Skin of body (tissue), 3 donors: ENCODE measurements at places on chromosomes 5 and 9.

DNA sequence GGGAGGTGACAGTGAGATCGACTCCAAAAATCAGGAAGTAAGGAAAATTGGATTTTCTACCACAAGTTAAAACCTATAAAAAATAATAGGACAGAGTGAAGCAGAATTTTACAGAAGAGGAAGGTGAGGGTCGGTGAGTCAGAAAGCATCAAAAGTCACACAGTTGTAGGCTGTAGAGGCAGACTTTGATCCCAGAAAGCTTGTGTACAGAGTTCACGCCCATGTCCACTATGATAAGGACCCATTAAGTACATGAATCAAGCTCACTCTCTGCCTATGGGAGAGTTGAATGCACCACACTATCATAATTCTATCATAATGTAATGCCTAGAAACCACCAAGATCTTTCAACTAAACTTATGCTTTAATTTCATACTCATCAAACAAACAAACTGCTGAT lies 291.2 kb downstream of the PRELID2 start:
- no peak for DNase-seq

DNA sequence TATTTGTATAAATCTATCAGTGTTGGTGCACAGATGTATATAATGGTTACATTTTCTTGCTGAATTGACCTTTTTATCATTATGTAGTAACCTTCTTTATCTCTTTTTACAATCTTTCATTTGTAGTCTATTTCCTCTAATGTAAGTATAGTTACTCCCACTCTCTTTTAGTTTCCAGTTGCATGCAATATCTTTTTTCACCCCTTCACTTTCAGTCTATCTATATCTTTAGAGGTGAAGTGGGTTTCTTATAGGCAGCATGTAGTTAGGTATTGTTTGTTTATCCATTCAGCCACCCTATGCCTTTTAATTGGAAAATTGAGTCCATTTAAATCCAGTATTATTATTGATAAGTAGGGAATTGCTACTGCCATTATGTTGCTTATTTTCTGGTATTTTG lies 6.1 kb upstream of the EMB start:
- no peak for DNase-seq

GRCh38 chr5:125302577-125302976 lies 556.1 kb upstream of the ZNF608 start:
- DNase-seq, result no peak

DNA sequence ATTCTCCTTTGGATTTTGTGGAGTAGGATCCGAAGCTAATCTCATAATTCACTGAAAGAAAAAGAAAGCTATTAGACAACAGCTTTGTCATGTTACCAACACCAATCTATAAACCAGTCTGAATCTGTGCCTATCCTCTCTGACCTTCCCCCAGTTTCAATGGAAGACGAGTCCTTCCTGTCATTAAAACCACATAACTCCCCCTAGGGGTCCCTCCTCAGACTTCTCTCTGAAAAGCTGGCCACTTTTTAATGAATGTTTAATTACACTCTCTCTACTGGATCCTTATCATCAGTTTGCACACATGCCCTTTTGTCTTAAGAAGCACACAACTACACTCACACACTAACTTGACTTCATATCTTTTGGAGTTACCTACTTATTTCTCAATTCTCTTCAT lies 98.0 kb upstream of the TSLP start:
- DNase-seq, result no peak

DNA sequence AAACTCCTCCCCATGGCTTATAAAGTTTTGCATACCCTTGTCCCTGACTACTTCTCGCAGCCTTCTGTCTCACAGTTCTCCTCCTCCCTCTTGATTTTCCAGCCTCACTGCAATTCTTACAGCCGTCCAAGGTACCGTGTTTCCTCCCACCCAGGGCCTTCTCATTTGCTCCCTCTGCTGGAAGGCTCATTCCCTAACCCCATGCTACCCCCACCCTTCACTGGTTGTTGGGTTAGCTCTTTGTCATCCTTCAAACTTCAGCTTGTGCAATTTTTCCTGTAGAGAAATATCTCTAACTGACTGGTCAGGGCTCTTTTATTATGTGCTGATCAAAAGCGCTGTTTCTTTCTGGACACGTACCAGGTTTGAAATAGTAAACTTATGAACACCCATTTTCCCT lies 329.2 kb downstream of the EBF1 start:
- no peak for DNase-seq

GRCh38 chr5:159440235-159440634 lies 109.9 kb upstream of the IL12B start:
- DNase-seq, result no peak

GRCh38 chr5:176810081-176810597 lies at the start of gene UNC5A:
TSS of gene UNC5A (plus strand) at chr5:176810559. CDS start at chr5:176810751, 192 bp downstream.
- no peak for DNase-seq

- DNase-seq, result no peak
These were observed 17.3 kb downstream of the LNPEP start for GRCh38 chr5:96952974-96953730.

GRCh38 chr5:60843936-60844905 lies at the start of gene ELOVL7:
TSS of gene ELOVL7 (minus strand) at chr5:60844269. CDS start at chr5:60787397, 56,872 bp downstream.
- DNase-seq, result no peak

- DNase-seq, result no peak
These were observed 303.5 kb downstream of the PLK2 start for GRCh38 chr5:58156361-58156760.

DNA sequence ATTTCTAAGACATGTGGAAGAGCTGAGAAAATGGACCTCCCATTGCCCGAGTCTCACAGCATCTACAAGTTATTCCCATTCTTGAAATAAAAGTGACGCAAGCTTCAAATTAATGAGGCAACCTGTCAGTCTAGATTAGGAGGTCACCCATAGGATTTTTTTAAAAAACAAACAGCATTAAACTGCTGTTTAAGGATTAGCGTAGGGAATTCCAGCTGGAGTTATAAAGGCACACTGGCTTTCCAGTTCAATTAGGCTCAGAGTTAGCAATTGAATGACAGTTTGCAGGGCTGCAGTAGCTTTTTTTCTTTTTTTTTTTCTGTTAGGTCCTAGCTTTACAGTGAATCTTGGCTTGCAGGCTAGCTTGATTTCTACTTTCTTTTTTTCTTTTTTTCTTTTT lies 16.2 kb downstream of the PRKACG start:
- no peak for DNase-seq

- DNase-seq, result no peak
These were observed 89.0 kb upstream of the NR4A3 start for GRCh38 chr9:99732715-99733114.

GRCh38 chr5:169657127-169657526 lies 20.1 kb downstream of the DOCK2 start:
- DNase-seq, result no peak

GRCh38 chr9:137007816-137008270 lies 11.5 kb upstream of the CLIC3 start:
- no peak for DNase-seq

GRCh38 chr9:90815183-90815943 lies 13.7 kb downstream of the SYK start:
- DNase-seq, result no peak

GRCh38 chr5:170749911-170750431 lies 33.6 kb upstream of the GABRP start:
- DNase-seq, result no peak

DNA sequence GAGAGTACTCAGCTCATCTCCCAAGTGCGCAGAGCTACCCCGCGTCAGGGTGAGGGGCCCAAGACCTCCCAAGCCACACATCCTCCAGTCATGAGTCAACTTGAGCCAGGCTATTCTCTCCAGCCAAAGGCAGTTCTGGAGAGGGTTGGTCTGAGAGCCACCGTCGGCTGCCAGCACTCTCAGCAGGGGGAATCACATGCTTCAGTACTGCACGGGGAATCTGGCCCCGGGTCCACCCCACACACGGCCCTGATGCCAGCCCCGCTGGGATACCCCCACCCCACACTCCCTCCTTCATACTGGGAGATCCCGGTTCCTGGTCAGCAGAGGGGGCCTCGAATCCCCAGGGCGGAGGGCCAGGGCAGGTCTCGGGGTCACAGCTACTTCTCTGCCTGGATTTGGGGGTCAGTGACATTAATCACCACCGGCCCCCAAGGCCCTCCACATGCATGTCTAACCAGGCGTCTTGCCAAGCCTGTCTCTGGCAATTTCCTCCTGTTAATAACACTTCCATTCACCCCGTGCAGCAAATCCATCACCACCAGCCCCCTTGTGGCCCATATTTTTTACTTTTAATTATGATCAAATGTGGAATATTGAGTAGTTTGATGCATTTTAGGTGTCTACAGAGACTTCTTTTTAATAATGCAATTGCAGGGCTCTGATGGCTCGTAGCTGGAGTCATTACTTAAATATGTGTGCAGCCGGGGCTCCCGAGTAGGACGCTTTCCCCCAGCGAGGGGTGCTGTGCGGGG lies 102.9 kb upstream of the PPP1R26 start:
- no peak for DNase-seq

DNA sequence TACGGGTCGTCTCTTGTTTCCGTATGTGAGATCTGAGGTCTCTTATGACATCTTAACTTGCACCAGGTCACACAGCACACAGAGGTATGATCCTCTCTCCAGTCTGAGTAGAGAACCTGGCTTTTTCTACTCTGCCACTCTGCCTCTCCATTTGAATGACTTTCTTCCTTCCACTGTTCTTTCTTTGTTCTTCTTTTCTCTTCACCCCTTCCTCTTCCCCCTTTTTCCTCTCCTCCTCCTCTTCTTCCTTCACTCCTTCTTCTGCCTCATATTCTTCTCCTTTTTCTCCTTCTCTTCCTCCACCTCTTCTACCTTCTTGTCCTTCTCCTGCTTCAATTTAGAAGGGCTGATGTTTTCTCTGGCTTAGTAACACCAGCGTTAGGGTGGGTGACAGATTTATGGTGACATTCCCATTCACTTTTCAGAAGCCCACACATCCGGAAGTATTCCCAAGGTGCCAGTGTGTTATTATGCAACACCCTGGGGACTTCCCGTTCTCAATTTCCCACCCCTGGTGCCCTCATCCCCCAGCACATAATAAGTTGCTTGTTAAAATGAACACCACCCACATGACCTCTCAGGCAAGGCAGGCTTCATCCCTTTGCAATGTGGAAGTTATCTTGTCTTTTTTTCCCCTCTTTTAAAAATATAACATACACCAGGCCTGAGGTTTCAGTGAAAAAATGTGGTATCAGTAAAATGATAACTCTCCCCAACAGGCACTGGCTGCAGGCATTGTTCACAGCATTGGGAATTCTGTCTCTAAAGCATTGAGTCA lies 122.0 kb downstream of the PAPPA start:
- no peak for DNase-seq

DNA sequence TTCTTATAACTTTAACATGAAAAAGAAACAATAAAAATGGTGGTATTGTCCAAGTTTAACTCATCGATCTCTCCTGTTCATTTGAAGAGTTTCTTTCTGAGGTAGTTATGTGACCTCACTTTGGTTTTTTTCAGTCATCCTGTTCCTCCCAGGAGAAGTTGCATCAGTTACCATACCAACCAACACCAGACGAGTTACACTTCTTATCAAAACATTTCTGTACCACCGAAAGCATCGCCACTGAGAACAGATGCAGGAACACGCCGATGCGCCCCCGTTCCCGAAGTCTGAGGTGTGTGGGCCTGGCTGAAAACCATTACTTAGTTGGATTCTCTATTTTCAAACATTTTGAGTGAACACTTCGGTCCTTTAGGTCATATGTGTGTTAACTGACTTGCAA lies 96.3 kb downstream of the CD180 start:
- DNase-seq, result no peak
